Body of pancreas (tissue), 4 donors: ENCODE measurements at places on chromosomes 3 and 15.

GRCh38 chr3:19228167-19228566, 79.9 kb downstream of the KCNH8 start:
- DNase-seq: no peak

DNA sequence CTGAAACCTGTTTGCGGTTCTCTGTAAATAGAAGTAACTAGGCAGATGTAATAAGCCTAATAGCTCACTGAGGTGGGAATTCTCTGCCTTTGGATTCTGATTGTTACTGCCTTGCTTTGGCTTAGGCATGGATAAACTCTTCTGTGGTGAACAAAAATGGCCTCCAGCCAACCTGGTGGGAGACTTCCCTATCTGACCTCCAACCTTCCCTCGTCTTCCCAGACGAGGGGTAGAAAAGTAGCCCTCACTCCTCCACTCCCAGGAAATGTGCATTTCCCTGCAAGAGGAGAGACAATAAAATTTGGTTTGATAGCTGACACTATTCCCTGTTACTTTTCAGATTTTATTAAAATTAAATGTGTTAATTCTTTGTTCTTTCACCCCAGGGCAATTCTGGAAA, 606 bp upstream of the CD96 start:
- no peak for DNase-seq

- no peak for DNase-seq
These were observed 134.1 kb upstream of the COL8A1 start for GRCh38 chr3:99504258-99504657.

DNA sequence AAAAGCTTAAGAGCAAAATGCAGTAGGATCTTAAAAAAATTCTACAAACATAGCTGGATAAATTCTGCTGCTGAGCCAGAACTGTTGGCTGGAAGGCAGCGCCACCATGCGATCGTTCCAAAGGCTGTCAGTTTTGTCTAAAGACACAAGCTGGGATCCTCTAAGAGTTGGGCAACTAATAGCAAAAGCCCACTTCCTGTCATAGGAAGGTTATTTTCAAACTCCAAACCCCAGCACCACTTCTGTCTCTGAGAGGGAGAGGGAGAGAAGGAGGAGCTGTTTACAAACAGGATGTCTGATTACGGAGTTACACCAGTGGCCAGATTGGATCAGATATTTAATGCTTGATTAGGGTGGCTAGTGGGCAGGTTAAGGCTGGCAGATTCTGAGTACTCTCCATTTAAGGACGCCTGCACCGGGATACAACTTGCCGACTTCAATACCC, 44.0 kb downstream of the EIF4E3 start:
- DNase-seq: peak; percentile 65

DNA sequence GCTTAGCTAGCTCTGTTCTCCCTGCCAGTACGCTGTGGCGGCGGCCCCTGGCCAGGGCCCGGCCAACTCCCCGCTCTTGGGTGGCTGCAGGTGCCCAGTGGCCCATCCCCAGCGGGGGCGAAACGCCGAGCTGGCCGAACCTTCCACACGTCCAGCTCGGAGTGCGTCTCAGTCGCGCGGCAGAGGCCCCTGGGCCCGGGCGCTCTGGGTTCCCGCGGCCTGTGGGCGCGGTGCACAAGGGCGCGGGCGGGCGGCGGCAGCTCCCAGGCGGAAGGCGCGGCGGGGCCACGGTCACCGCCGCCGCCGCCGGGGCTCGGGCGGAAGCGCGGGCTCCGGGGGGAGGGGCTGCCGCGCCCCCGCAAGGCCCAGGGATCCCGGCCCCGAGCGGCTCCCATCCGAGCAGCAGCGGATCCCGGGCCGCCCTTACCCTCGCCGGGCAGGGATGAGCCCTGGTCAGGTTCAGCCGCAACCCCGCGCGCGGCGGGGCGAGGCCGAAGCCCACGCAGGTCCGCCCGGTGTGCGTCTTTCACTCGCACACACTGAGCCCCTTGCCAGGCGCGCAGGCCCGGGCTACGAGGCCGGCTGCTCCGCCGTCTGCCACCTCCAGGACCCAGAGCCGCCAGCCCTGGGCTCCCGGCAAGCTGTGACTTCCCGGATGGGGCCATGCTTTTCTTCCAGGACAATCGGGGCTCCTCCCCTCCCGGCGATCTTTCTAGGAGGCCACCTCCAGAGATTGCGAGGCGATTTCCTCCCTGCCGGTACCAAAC, 54.2 kb downstream of the CCDC54 start:
- DNase-seq: peak; percentile 73

DNA sequence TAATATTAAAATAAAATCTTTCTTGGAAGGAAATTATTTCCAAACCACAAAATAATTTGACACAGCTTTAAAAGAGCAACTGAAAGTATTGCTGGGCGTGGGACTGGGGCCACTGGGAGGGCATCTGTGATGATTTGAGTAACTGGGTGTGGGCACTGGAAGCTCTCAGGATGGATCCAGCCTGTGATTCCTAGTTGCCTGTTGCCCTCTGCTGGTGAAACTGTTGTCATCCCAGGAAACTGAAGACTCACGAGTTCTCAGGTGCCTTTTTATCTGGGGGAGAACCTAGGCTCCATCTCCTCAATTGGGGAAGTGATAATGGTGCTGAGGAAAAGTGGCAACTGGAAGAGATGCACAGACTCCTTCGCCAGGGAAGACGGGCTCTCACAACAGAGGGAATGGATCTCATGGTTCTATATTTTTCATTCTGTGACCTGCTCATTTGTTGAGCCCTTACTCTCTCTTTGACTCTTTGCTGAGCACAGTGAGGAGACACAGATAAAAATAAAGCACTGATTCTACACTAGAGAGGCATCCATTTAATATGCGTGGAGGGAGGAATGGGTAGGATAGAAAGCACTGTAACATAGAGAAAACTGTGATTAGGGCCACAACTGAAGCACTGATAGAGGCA, 61.6 kb downstream of the TPRG1 start:
- DNase-seq: peak; percentile 67

DNA sequence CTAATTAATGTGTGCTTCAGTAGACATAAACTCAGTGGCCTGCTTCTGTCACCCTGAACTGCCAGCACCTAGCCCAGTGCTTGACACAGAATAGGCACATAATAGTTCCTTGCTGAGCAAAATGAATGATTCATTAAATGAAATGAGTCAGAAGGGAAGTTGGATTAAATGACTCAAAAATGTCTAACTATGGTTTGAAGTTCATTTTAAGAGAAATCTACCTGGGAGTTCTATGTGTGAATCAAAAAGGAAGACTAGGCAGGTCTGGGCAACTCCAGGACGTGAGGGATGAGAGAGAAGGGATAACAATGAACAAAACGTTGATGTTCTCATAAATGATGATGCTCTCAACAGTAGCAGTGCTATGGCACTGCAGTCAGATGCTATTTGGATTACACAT, 175.0 kb downstream of the CFAP20DC start:
- no peak for DNase-seq

- DNase-seq: peak; percentile 60
These were observed 441.3 kb downstream of the MAGI1 start for GRCh38 chr3:65597226-65597951.

DNA sequence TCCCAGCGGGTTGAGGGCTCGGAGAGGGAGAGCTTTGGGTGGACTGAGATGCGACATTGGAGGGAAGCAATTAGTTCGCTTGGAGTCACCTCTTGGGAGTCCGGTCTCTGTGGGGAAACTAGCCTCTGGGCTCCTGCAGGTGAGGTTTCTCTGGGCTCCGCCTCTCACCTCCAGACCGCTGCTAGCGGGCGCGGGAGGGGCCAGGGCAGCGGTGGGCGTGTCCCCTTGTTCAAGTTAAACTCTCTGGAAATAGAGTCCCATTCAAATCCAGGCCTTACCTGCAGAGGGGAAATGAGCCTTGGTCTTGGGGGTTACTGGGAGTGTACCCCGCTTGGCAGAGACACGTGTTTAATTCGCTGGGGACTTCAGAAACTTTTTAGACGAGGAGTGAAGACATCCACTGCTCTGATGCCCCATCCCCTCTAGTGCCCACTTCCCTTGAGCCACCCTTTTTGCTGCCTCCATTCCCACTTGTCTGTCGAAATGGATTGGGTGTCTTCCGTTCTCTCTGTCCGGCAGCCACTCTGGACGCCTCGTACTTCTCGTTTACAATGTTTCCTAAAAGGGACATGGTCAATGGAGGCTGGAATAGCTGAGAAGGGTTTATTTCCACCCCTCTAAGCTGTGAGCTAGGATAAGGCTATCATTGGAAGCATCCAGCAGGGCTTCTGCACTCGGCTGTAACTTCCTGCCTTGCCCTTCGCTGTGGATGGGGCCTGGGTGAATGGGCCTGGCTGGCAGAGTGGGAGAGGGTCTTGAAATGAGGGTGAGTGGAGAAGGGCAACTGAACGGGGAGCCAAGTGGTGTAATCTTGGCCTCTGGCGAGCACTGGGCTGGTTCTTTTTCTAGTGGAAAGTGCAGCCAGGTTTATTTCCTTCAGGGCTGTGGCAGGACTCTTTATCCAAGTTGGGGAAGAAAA, 1.1 kb downstream of the MITF start:
- DNase-seq: peak; percentile 74

DNA sequence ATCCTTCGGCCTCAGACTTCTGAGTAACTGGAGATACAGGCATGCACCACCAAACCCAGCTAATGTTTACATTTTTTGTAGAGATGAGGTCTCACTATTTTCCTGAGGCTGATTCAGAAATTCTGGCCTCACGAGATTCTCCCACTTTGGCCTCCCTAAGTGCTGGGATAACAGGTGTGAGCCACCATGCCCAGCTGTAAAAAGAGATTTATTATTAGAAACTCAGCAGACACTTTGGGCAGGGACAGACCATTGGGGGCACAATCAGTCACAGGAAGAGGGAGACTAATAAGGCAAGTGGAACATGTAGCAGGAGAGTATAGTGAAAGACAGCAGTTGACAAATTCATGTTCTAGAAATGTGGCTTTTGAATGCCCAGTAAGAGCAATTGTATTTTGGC, 249.2 kb downstream of the CBLB start:
- DNase-seq: no peak

- DNase-seq: peak; percentile 93
These were observed at the start of gene EID1 for GRCh38 chr15:48877630-48878595. TSS of gene EID1 (plus strand) at chr15:48878134. CDS start at chr15:48878177, 43 bp downstream.

- DNase-seq: no peak
These were observed 5.2 kb downstream of the HRH1 start for GRCh38 chr3:11159421-11159904.

- DNase-seq: no peak
These were observed 223.7 kb upstream of the NANOGP8 start for GRCh38 chr15:35308802-35309201.

DNA sequence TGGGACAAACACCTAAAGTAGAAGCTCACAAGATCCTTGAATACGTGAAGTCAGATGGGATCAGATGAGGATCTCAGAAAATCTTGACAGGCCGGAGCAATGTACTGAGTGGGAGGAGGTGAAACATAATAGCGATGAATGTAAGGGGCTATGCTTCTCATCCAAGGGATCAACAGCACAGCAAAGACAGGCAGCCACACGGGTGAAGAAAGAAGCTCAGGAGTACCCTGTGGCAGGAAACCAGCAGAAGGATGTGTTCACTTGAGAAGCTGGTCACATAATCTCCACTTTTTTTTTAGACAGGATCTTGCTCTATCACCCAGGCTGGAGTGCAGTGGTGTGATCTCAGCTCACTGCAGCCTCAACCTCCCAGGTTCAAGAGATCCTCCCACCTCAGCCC, 92.4 kb downstream of the MEGF11 start:
- no peak for DNase-seq

GRCh38 chr3:53079147-53079546, 33.3 kb upstream of the SFMBT1 start:
- no peak for DNase-seq

DNA sequence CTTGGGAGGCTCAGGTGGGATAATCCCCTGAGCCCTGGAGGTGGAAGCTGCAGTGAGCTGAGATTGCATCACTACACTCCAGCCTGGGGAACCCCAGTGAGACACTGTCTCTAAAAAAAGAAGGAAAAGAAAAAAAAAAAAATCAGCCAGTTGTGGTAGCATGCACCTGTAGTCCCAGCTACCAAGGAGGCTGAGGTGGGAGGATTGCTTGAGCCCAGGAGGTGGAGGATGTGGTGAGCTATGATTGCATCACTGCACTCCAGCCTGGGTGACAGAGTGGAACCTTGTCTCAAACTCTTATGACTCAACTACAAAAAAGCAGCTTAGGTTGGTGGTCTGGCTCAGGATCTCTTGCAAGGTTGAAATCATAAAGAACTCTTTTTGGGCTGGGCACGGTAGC, 19.3 kb upstream of the GPX1 start:
- DNase-seq: no peak

DNA sequence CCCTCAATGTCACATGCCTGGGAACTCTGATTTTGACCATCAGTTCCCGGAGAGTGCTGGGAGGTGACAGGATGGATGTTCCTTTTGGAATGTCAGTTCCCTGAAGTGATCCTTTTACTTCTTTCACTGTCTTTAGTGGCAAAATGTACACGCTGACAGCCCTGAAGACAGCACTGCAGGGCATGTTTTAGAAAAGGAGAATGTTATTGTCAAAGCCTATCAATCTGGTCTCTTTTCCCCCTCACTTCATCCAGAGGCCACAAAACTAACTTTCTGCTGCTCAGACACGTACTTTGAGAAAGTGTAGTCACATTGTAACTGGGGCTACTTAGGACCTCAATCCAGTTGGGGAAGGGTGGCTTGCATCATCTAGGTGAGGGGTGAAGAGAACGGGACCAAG, 14.0 kb upstream of the NEO1 start:
- DNase-seq: no peak

DNA sequence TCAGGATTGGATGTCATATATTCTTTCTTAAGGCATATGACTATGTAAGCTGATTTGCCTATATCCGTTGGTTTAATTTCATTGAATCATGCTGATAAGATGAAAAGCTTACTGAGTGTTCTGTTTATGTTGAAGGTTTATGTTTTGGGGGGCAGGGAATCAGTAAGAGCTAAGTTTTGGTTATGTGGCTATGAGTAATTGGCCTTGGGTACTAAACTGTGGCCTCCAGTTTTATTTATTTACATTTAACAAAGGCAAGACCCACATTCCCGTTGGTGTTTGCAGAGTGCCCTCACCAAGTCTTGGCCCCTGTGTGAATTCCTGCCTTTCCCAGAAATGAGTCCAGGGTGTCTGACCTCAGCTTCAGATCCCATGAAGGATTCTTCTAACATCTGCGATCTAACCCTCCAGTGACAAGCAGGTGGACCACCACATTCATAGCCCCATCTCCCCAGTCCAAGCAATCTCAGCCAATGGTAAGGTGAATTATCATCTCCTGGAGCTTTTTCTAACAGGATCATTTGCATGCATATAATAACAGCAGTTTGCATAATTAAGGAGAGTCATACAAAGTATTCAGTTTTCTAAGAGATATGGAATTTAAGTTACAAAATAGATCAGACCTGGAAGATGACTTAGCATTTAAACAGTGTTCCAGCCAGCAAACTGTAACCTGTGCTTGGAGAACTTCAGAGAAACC, 27.4 kb downstream of the GLDN start:
- no peak for DNase-seq

DNA sequence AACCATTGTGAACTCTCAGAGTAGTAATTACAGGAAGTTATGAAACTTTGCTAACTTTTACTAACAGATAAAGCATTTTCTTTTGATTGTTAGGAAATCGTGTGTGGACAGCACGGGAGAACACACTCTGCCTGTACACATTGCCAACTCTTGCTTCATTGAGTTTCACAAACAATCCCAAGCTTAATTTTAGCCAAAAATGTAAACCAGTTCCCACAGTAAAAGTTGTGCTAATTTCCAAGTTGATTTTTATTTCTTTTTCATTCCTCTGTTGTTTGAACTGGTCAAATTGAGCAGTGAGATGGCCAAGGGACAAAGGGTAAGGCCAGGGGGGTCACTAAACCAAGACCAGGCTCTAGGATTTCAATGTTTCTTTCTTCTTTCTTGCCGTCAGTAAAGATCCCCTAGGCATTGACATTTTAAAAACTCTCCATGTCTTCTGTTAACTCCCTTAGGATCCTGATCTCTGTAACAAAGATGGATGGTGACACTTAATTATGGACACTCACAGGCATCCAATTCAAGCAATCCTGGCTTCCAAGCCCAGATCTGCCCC, 414.9 kb downstream of the RBMS3 start:
- DNase-seq: no peak
